ENCODE measurements at places on chromosomes 7 and 10. TPM values are rescaled to one million over a fixed set of nuclear protein-coding genes. Genes with fewer than 3 reads are reported as not detected.

GRCh38 chr10:103553743-103554487, 60.4 kb downstream of the NEURL1 start:
- no peak overlapping the region for H3K27ac ChIP-seq
- H3K36me3 ChIP-seq = no peaks in the 10 kb centered on the region
- H3K4me1 ChIP-seq = peaks cover 21% of the 10 kb centered on the region
- H3K27me3 ChIP-seq = no peaks in the 10 kb centered on the region
- no peak overlapping the region for H3K4me3 ChIP-seq
- DNase-seq = no peak

DNA sequence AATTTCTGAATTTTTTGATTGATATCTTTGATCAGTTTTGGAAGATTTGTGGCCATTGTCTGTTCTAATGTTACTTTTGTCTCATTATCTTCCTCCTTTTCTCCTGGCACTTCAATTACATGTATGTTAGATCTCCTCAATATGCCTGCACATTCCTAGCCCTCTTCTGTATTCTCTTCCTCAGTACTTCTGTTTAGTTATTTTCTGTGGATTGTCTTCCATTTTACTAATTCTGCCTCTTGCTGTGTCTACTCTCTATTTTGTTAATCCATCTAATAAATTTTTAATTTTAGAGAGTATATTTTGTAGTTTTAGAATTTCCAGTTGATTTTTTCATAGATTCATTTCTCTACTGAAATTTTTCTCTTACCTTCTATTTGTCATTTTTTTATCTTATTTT, 137.1 kb downstream of the INSYN2A start:
- H3K4me3 ChIP-seq = no peak overlapping the region
- peaks cover 23% of the 10 kb centered on the region for H3K36me3 ChIP-seq
- H3K4me1 ChIP-seq = no peaks in the 10 kb centered on the region
- no peak overlapping the region for H3K27ac ChIP-seq
- no peak for DNase-seq

DNA sequence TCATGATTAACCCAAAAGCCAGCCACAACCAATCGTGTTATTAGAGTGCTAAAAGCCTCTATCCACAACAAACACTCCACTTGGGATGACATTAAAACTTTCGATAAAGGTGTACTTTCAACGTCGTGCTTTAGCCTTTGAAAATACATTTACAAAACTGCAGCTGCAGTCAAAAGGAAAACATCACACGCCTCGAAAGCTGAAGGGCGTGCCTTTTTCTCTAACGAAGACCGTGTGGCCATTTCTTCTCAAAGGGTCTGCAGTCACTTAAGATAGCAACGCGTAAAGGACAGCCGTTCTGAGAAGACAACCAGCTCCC, 1.1 kb downstream of the ARHGAP12 start:
- H3K4me3 ChIP-seq = peak overlapping the region; percentile 97
- H3K36me3 ChIP-seq = no peaks in the 10 kb centered on the region
- H3K27me3 ChIP-seq = no peaks in the 10 kb centered on the region
- H3K27ac ChIP-seq = peak overlapping the region; percentile 99

- H3K4me3 ChIP-seq = no peak overlapping the region
- H3K27ac ChIP-seq = no peak overlapping the region
- H3K36me3 ChIP-seq = no peaks in the 10 kb centered on the region
- no peaks in the 10 kb centered on the region for H3K4me1 ChIP-seq
- H3K27me3 ChIP-seq = no peaks in the 10 kb centered on the region
Observed at GRCh38 chr7:8197994-8198698, 63.8 kb downstream of the ICA1 start.

DNA sequence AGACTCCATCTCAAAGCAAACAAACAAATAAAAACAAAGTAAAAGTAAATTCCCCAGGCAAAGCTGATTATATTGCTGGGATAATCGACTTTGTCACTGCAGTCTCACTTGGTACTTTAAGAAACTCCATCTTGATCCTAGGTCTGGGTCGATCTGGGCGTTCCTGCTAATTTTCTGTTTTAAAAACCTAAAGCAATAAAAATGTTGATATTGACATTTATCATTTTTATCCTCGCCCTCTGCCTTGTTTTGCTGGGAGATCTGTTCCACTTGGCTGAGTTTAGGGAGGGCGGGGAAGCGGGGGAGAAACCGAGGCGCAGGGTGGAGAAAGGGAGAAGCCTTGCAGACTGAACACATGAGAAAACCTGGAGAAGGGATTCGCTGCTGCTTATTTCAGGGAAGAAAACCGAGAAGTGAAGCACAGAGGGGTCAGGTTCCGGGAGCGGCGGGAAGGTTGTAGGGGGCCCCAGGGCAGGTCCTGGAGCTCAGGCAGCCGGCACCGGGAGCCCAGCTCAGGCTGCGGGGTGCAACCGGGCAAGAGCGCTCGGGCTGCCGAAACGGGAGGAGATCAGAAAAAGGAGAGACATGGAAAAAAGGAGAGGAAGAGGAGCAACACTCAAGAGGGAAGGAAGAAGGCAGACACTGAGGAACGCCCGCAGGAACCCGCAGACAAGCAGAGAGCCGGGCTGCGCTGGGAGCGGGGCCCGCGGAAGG, 27.3 kb upstream of the KMT2C start:
- H3K36me3 ChIP-seq = no peaks in the 10 kb centered on the region
- H3K27ac ChIP-seq = peak overlapping the region; percentile 91
- no peak for DNase-seq
- no peaks in the 10 kb centered on the region for H3K27me3 ChIP-seq
- peaks cover 6% of the 10 kb centered on the region for H3K4me1 ChIP-seq

DNA sequence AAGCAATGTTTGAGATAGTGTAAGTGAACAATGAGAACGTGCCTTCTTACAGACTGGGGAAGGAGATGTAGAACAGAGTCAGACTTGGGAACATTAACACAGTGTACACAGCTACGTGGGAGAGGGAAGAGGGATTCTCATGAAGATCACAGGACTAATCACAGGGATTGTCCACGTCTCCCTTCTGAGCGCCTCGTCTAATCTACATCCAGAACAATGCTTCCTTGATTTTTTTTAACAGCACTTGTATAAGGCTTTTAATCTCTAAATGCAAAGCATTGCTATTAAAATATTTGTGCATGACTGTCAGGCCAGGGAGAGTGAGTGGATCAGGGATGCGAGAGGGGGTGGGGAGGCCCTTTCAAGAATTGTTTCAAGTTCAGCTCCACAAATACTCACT, 62.7 kb downstream of the MET start:
- H3K4me1 ChIP-seq = peaks cover 44% of the 10 kb centered on the region
- no peak for DNase-seq
- no peaks in the 10 kb centered on the region for H3K27me3 ChIP-seq
- H3K36me3 ChIP-seq = no peaks in the 10 kb centered on the region

GRCh38 chr7:69363136-69363535, 235.1 kb upstream of the AUTS2 start:
- H3K36me3 ChIP-seq = no peaks in the 10 kb centered on the region
- no peak overlapping the region for H3K27ac ChIP-seq
- no peaks in the 10 kb centered on the region for H3K4me1 ChIP-seq
- DNase-seq = no peak
- no peak overlapping the region for H3K4me3 ChIP-seq
- no peaks in the 10 kb centered on the region for H3K27me3 ChIP-seq

DNA sequence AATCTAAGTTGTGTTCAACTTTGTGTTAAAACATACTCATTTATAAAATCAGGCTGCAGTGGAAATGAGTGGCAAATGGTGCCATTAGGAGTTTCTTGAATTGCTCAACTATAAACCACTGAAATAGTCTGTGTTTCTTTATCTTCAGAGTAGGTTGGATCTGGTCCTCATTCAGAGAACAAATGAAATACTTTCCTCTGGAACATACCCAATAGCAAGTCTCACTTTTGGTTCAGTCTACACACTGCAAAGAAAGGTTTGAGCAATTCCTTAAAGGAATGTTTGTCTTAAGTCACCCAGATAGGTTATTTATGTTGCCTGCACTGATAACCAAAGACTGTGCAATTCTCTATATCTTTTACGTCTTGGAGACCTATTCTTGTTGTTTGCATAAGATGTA, 62.5 kb downstream of the ABCB4 start:
- DNase-seq = no peak
- no peak overlapping the region for H3K27ac ChIP-seq
- H3K4me3 ChIP-seq = no peak overlapping the region
- no peaks in the 10 kb centered on the region for H3K27me3 ChIP-seq
- peaks cover 14% of the 10 kb centered on the region for H3K36me3 ChIP-seq
- H3K4me1 ChIP-seq = no peaks in the 10 kb centered on the region

Gene INHBA
- total RNA-seq = 0.23 TPM

Gene AZGP1
- total RNA-seq = 952 TPM

Data from liver (tissue), 10 donors.